ENCODE measurements at places on chromosomes 13 and 19.

DNA sequence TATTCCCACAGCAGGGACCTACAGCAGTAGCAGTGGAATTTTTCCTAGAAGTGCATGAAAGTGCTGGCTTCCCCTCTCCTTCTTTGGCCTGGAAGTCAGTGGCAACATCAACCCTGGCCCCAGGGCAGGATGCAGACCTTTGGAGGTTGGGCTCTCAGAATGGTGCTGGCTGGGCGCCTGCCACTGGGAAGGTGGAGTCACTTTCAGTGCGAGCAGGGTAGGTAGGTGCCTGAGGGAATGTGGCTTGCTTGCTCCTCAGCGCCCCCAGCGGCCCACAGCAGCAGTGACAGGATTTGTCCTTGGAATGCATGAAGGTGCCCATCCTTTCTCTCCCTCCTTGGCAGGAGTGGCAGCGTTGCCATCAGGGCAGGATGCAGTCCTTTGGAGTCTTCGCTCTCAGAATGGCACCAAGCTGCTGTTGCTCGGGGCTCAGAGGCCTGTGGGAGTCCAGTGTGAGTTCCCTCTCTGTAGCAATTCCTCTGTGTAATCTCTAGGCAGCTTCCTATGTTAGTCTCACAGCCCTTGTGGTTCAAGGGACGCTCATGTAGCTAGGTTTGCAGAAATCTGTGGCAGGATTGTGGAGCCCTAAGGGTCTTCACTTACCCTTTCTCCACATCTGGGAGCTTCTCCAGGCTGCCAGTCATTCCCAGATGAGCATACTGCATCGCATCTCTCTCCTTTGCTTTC lies 354.4 kb upstream of the DACH1 start:
- no peak overlapping the region for H3K27ac ChIP-seq
- no peak for DNase-seq
- no peaks in the 10 kb centered on the region for H3K27me3 ChIP-seq
- H3K36me3 ChIP-seq = no peaks in the 10 kb centered on the region

DNA sequence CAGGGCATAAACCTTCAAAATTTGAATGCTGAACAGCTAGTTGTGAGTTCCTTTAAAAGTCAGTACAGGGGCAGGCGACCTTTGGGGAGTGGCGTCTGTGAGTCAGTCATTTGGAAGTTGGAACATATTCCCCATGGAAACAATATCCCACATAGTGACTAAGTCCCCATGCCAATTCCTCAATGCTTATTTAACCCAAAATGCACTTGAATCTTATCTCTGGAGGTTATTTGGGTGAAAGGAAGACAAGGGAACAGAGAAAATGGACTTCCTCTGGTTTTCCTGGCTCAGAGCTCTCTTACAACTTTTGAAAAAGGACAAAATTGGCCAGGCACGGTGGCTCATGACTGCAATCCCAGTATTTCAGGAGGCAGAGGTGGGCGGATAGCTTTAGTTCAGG lies 479.2 kb upstream of the NBEA start:
- peaks cover 38% of the 10 kb centered on the region for H3K4me1 ChIP-seq
- H3K4me3 ChIP-seq = no peak overlapping the region
- DNase-seq = no peak
- no peaks in the 10 kb centered on the region for H3K36me3 ChIP-seq
- H3K27ac ChIP-seq = peak overlapping the region; percentile 46

GRCh38 chr19:41657157-41657556 lies 30.3 kb upstream of the CEACAM4 start:
- H3K36me3 ChIP-seq = no peaks in the 10 kb centered on the region
- no peak overlapping the region for H3K4me3 ChIP-seq
- no peaks in the 10 kb centered on the region for H3K4me1 ChIP-seq
- no peak for DNase-seq
- H3K27me3 ChIP-seq = no peaks in the 10 kb centered on the region

DNA sequence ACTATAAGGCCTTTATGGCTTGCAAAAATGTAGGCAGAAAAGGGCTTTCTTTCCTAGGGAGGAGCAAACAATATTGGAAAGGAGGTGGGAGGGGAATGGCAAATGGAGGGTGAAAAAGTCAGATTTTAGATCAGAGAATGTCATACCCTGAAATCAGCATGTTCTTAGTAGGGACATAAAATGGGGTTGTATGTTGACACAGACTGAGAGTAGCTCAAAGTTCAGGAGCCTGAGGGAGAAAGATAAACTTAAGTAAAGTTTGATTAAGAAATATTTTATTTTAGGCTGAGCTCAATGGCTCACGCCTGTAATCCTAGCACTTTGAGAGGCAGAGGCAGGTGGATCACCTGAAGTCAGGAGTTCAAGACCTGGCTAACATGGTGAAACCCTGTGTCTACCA lies 83.8 kb downstream of the ZNF737 start:
- no peaks in the 10 kb centered on the region for H3K4me1 ChIP-seq
- H3K27me3 ChIP-seq = no peaks in the 10 kb centered on the region
- DNase-seq = no peak
- H3K4me3 ChIP-seq = no peak overlapping the region
- no peak overlapping the region for H3K27ac ChIP-seq

GRCh38 chr13:71856548-71857043 lies 10.4 kb downstream of the DACH1 start:
- H3K4me1 ChIP-seq = no peaks in the 10 kb centered on the region
- no peaks in the 10 kb centered on the region for H3K36me3 ChIP-seq
- no peaks in the 10 kb centered on the region for H3K27me3 ChIP-seq
- no peak for DNase-seq

DNA sequence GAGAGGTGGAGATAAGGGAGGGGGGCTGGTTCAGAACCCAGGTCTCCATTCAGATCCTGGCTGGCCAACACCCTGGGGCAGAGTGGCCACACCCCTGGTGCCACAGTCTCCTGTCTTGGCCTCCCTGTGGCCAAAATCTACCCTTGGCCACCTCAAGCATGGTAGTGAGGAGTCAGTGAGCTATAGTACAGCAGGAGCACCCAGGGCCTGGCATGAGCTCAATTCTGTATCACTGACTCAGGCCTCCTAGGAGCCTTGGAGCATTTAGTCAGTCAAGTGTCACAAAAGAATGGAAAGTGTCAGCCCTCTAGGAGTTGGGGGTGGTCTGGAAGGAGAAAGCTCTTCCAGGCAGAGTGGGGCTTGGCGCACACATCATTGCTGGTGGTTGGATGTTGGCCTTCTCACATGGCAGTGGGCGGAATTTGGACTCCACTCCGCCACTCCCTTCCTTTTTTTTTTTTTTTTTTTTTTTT lies 6.6 kb upstream of the CD79A start:
- H3K27ac ChIP-seq = no peak overlapping the region
- H3K27me3 ChIP-seq = no peaks in the 10 kb centered on the region

GRCh38 chr13:90094357-90094756 lies 1253.1 kb upstream of the MIR17HG start:
- no peak overlapping the region for H3K4me3 ChIP-seq
- no peaks in the 10 kb centered on the region for H3K36me3 ChIP-seq
- DNase-seq = no peak

DNA sequence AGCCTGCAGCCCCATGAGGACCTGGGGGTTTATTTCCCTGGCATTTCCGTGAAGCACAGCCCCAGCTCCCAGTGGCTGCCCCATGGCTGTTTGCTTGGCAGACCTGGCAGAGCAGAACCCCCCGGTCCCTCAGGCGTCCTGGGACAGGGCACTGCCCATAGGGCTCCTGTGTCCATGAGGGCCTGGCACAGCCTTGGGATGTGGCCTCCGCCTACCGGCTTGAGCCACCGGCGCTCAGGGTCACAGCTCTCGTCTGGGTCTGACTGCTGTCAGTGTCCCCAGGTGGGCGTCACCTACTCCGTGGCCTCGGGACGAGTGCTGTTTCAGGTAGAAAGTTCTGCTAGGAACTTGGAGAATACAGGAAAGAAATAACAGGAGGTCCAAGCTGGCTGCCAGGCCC lies 52.8 kb downstream of the MYO9B start:
- H3K4me1 ChIP-seq = peaks cover 29% of the 10 kb centered on the region
- H3K27me3 ChIP-seq = no peaks in the 10 kb centered on the region
- H3K36me3 ChIP-seq = no peaks in the 10 kb centered on the region
- H3K4me3 ChIP-seq = no peak overlapping the region

GRCh38 chr19:45121827-45122345 lies 28.9 kb downstream of the PPP1R37 start:
- H3K4me3 ChIP-seq = no peak overlapping the region
- no peak overlapping the region for H3K27ac ChIP-seq
- H3K4me1 ChIP-seq = no peaks in the 10 kb centered on the region
- no peak for DNase-seq

- H3K36me3 ChIP-seq = no peaks in the 10 kb centered on the region
- H3K27me3 ChIP-seq = no peaks in the 10 kb centered on the region
- no peaks in the 10 kb centered on the region for H3K4me1 ChIP-seq
- no peak for DNase-seq
- no peak overlapping the region for H3K4me3 ChIP-seq
- H3K27ac ChIP-seq = no peak overlapping the region
Observed at GRCh38 chr13:104975272-104975671, 1560.2 kb downstream of the EFNB2 start.

- no peak overlapping the region for H3K4me3 ChIP-seq
- H3K27ac ChIP-seq = no peak overlapping the region
- H3K4me1 ChIP-seq = peaks cover 11% of the 10 kb centered on the region
- no peak for DNase-seq
Observed at GRCh38 chr19:10126213-10126639, 6.5 kb upstream of the EIF3G start.

DNA sequence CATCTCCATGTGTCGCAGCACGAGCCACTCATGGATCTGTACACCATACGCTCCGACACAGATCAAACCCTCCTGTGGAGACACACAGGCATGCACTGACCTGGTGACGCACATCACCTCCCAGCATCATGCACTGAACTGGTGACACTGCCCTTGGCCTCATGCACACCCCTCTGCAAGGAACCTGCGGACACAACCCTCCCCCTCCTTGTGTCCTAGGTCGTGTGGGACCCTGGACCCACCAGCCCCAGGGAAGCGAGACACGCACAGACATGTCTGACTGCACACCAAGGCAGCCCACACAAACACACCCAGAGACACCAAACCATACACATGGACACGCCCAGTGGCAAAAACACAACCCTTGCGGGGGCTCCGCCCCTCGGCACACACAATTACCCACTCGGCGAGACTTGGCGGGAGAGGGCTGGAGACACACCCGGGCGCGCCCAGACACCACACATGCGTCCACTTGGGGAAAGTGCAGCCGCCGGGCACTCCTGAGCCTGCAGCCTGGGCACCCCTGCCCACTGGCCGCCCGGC lies 2.0 kb upstream of the KCNN4 start:
- H3K36me3 ChIP-seq = no peaks in the 10 kb centered on the region
- H3K27me3 ChIP-seq = no peaks in the 10 kb centered on the region
- no peak overlapping the region for H3K27ac ChIP-seq
- no peak overlapping the region for H3K4me3 ChIP-seq
- peaks cover 12% of the 10 kb centered on the region for H3K4me1 ChIP-seq
- DNase-seq = no peak

DNA sequence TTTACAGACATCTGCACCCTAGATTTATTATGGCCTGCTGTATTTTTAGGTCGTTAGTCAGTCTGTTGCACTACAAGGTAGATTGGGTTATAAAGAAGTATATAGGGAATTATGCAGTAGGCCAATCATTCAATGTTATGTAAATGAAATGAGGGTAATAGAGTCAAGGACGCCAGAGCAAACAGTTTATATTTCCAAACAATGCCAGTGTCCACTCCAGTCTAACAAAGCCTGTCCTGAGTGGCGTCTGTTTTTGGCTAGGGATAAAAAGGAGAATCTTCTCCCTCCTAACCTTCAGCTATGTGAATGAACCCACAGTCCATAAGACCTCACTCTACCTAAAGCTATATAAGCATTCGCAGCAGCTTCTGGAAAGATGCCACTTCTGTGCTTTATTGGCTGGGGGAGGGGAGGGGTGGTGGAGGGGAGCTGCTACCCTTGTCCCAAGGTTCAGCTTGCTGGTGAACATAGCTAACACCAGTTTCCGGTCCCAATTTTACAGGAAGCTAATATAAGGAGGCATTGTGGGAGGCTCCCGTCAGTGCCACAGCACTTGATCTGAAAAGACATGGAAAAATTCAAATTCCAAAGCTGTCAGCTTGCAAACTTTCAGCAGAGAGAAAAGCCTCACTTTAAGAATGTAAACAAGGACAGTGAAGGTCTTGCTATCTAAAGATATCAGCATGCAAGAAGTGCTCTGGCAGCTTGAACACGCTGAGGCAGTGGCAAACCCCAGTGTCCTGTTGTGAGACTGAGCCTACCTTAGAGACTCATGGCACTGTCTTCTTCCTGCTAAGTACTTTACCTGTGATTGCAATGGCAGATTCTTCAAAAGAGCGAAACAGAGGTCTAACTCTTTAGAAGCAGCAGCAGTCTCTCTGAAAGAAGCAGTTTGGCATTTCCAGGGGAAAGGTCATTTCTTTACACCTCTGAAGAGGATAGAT lies 369.9 kb downstream of the PCDH9 start:
- H3K4me3 ChIP-seq = no peak overlapping the region
- H3K27me3 ChIP-seq = no peaks in the 10 kb centered on the region

DNA sequence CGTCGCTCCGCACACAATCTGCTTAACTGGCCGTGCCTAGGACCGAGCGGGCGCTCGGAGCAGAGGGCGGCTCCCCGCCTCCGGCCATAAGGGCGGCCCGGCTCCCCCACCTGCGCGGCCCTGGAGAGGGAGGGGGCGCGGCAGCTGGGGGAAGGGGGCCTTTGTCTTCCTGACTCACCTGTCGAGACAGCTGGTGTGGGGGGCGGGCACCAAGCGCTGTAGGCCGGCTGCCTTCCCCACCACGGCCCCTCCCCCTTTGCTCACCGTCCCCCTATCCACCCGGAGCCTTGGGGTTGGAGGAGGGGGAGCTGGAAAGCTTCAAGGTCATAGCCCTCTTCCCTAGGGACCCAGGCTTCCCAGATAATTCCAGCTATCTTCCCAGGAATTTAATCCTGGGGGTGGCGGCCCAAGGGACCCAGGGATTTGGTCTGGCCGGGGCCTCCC lies 1.2 kb downstream of the VASP start:
- peak overlapping the region; percentile 99 for H3K27ac ChIP-seq
- H3K36me3 ChIP-seq = no peaks in the 10 kb centered on the region
- peaks cover 10% of the 10 kb centered on the region for H3K4me1 ChIP-seq
- no peaks in the 10 kb centered on the region for H3K27me3 ChIP-seq
- peak overlapping the region; percentile 95 for H3K4me3 ChIP-seq

DNA sequence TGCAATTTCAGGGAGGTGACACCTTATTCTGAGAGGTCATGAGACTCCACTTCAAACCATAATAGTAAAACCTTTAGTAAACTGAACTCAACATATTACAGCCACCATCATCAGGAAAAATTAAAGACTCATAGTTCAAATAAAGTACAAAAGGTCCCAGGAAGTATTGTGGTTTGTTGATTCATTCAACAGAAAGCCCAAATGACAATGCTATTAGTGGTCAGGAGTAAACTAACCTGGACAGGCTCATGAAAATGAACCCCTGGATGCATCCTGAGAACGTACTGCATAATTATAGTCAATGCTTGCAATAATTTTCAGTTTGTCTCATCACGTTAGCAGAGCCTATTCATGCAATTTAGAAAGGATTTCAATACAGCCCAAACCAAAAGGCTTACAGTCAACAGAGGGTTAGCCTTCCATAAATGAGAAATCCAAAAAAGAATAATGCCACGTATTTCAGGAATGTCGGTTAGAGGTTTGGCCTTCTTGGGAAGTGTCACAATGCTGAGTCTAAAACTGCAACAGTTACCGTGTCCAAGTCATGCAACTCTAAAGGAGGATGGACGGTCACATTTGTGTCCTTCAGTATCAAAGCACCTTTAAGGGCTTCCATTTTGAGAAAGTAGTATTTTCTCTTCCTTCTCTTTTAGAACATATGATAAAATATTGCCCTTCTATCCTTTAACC lies 280.8 kb downstream of the ABCC4 start:
- no peak for DNase-seq
- H3K4me1 ChIP-seq = no peaks in the 10 kb centered on the region
- H3K4me3 ChIP-seq = no peak overlapping the region
- H3K27me3 ChIP-seq = no peaks in the 10 kb centered on the region

GRCh38 chr13:57627663-57628062 lies 3.9 kb upstream of the PCDH17 start:
- DNase-seq = no peak
- peaks cover 6% of the 10 kb centered on the region for H3K27me3 ChIP-seq
- H3K27ac ChIP-seq = no peak overlapping the region
- no peaks in the 10 kb centered on the region for H3K36me3 ChIP-seq
